H1 (cell line): ENCODE measurements at places on chromosomes 5 and 9.

DNA sequence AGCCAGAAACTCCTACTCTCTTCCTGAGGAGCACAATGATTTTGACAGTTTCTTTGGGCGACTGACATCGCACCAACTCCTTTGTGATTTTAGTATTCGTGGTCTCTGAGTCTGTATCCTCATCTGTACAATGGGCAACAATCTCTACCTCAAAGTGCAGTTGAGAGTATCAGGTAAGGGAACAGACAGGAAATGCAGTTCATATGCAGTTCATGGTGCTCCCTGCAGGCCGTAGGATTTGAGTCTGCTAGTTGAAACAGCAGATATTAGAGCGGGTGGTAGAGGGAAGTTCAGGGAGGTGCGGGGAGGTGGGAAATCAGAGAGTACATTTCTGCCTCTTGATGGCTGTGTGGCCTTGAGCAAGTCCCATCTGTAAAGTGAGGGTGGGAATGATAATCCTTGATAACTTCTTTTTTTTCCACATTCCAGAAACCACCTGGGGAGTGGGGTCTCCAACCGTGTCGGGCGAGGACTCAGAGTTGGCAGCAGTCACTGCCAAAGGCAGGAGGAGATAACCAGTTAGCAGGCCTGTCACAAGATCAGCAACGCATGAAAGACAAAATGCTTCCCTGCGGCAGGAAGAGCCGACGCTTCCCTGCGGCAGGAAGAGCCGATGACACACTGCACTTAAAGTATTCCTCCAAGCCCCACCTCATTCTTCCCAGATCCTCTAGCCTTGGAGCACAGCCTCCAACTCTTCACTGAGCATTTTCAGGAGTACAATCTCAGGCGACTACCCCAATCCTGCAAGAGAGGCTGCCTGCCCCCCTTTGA, 6.0 kb upstream of the NEK6 start:
- no peak for DNase-seq

DNA sequence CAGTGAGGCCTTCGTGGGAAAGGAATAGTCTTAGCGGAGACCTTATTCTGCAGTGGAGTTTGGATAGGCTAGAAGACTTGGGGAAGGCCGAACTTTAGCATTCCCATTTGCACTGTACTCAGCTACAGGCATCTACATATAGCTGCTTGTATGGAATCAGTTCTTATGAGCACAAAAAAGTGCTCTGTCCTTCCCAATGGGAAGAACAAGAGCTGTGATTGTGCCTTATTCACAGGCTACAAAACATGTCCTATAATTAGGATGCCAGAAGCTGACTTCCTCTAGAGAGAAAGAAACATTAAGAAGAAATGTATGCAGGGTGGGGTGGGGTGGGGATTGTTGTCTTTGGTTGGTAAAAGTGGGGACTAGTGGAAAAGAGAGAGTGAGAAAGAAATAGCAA, 154.7 kb downstream of the ATP10B start:
- DNase-seq: no peak

DNA sequence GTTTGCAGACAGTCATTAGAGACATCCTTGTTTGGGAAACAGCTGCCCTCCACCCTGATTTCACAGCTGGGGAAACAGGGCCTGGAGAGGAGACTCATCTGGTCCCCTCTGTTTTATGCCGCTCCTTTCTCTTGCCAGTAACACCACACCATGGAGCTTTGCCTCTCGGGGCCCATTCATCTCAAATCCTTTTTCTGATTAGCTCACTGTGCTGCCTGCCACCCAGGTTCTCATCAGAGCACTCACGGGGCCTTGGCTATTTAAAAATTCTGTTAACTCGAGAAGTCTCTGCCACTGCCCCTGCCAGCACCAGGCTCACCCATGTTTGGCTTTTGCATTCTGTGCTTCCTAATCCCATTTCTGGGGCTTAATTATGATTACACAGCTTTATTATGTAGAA, 36.8 kb upstream of the C5orf58 start:
- DNase-seq: no peak

- DNase-seq: no peak
These were observed 70.6 kb upstream of the ZNF622 start for GRCh38 chr5:16536246-16536645.

DNA sequence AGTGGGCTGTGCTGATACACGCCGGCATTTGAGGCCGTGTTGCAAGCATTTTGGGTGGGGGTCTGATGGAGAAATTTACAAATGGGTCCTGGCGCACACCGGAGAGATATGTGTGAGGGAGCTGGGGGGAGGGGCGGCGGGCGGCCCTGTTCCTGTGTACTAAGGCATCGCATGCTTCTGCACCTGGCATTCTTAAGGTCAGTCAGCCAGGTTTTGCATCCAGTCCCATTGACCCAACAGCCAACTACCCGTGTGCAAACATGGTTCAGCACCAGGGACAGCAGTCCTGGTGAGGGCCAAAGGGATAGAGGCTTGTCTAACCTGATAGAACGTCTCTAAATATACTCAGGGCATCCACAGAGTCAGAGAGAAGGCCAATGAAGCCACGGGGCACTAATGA, 839 bp downstream of the GABRG2 start:
- DNase-seq: peak; percentile 88

DNA sequence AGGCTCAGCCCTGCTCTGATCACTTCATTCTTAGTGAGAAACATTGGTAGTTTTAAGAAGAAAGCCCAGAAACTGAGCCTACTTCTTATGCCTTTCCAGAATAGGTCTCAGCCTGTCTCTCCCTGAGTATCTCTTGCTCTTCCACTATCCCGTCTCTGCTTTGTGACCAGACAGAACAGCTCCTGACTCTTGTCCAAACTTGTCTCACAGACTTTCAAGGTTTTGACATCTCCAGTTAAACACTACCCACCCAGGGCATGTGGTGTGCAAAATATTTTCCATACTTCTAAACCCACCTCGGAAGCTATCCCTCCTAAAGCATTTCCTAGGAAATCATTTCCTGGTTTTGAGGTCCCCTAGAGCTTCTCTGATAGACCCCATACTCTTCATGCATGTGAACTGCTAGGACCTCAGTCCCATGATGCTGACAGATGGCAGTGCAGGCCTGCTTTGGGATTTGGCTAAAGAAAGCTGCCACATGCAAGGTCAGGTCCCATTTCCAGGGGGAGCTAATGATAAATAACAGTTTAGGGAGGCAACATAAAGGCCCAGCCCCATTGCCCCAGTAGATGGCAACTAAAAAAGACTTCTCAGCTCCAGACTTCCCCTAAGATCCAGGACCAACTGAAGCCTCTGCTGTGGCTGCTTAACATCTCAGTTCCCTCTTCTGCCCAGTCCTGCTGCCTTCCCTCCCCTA, 211.5 kb downstream of the MED10 start:
- DNase-seq: no peak

DNA sequence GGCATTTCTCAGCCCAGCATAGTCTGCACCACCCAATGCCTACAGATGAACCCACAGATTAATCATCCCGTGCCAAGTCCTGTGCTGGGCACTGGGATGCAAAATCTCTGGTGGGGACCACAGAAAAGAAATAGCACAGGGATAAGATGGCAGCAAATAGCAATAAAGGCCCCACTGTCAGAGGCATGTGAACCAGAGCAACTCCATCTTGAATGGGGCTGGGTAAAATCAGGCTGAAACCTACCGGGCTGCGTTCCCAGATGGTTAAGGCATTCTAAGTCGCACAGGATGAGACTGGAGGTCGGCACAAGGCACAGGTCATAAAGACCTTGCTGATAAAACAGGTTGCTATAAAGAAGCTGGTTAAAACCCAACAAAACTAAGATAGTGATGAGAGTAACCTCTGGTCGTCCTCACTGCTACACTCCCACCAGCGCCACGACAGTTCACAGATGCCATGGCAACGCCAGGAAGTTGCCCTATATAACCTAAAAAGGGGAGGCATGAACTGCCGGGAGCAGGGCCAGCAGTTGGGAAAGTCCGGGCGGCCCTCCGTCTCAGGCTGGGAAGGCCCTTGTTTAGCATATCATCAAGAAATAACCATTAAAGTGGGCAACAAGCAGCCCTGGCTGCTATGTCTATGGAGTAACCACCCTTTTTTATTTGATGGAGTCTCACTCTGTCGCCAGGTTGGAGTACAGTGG, 65.2 kb downstream of the C9orf50 start:
- DNase-seq: no peak

DNA sequence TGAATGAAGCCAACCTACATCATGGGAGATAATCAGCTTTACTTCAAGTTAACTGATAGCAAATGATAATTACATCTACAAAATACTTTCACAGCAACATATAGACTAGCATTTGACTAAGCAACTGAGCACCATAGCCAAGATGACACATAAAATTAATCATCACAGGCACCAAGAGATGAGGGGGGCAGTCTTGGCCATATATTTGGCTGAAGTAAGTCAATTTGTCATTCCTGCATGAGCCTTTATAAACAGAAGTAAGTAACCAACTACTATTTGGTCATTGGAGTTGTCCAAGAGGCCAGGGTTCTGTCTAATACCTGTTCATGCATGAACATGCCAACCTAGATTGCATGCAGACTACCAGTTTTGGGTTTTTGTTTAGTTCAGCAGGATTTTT, 53.6 kb downstream of the PDCD1LG2 start:
- no peak for DNase-seq

- DNase-seq: no peak
These were observed 740.9 kb downstream of the DTWD2 start for GRCh38 chr5:118247458-118247857.

GRCh38 chr5:131528682-131529081, 106.3 kb downstream of the RAPGEF6 start:
- no peak for DNase-seq

DNA sequence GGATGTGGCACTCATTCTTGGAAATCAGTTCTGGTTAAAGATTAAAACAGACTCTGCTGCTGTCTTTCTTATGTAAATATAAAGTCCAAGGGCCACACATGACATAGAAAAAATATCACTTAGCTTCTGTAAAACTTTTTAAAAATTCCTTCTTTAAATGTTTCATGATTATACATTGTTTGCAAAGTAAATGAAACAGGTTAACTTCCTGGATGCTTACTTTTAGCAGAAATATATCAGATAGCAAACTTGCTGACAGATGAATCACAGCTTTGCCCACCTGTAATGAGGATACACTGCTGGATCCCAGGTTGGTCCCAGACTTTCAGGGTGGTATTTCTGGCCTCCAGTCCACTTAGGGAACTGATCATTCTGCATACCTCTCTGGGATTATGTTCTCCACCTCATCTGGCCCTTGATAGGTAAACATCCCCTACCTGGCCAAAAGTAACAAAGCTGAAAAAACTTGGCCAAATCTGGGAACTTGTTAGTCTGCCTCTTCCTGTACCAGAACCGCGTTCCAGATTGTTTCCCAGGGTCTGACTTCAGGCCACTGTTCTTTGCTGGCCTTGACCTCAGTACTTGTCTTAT, 340.5 kb downstream of the ADGRV1 start:
- DNase-seq: no peak

DNA sequence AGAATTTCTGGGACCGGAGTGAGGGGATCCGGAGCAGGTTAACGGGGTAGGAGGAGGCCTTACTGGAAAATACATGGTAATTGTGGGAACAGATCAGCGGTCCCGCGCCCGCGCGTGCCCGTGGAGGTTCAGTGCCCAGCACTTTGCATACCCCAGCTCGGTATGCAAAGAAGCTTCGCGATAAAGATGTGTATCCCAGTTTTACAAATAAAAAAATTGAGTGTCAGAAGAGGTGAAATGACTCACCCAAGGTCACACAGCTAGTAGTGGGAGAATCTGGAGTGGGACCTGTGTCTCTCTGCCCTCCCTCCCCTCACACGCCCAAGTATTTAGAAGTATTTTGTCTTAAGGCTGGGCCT, 967 bp downstream of the NEURL1B start:
- DNase-seq: no peak

DNA sequence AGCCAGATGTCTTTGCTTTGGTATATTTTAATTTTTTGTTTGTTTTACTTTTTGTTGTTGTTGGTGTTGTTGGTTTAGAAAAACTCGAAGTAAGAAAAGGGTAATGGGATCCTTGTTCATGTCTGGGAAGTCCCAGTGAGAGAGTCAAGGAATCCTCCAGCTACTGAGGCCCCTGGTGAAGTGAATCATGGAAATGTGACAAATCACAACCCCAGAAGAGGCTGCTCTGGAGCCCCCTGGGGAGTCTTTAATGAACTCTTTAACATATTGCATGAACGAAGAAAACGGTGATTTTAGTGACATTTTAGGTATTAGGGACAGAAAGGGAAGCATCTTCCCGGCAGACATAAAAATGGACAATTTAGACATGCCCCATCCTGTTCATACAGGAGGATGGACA, 41.3 kb downstream of the TMEM174 start:
- peak; percentile 31 for DNase-seq

DNA sequence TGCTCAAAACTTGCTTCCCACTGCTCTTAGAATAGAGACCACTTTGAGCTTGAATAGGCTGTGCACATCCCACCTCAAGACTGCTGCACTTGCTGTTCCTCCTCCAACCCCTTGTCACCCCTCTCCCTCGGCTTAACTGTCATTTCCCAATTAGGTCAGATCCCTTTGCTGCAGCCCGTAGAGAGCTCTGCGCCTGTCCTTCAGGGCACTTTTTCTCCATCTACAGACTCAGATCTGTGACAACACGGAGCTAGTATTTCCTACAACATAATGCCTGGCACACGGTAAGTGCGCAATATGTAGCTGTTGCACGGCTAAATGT, 485 bp upstream of the HABP4 start:
- DNase-seq: no peak

DNA sequence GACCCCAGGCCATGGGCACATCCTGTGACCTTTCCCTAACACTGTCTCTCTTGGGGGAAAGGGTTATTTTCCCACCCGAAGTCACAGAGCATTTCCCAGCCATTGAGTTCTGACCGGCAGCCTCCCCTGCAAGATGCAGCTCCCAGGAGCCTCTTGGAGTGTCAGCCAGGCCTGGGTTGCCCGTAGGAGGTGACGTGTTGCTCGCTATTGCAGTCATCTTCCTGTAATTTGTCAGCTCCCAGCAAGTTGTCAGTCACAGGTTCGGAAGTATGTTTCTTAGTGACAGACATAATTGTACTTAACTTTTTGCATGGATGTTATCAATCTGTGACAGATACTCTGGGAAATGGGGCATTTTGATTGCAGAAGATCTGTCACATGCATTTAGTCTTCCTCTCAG, 74.5 kb downstream of the MVB12B start:
- no peak for DNase-seq

DNA sequence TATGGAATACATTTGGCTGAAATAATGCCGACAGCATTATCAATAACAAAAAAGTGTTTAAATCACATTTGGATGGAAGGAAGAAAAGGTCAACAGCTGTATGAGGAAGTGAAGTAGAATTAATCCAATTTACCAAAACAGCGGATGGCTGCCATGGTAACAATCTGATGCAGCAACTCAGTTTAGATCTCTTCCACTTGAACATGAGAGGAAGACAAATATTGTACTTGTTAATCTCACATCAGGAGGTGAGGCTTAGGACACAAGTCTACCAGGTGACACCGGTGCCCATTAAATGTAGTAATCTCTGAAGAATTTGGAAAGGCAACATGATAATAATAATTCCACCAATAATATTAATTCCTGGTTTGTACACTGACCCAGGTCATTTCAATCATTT, 2.4 kb downstream of the RASEF start:
- DNase-seq: no peak

- no peak for DNase-seq
These were observed 84.1 kb upstream of the IRX1 start for GRCh38 chr5:3511519-3511918.
